ENCODE measurements at places on chromosomes 7 and 10.

DNA sequence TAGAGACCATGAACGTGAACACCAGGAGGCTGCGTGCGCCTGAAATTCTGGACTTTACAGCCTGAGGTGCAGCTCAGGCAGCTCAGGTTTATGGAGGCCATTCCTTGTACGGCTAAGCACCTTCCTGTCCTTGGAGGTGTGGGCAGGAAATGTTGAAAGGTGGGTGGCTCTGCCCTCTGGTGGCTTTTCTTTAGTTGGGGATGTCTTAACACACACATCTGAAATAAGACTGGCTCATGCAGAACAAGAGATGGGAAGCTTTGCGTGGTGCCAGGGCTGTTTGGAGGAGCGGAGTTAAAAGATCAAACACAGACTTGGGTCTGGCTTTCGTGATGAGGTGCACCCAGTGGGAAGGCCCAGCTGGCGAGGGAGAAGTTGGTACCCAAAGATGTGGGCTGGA, 64.1 kb downstream of the DOCK1 start:
- DNase-seq = no peak

DNA sequence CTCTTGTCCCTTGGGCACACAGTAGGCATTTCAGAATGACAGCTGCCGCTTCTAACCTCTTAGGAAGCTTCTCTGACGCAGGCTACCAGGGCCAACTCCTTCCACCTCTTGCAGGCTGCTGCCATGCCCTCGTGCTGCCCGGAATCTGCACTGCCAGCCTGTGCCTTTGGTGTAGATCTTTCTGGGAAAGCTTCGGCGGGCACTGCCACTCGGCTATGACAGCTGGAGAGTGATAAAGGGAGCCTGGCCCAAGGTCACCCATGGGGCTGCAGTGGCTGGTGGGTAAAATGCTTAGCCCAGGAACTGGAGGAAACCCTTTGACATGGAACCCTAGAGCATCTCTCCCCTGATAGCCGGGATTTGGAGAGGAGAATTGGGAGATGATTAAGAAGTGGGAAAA, 78.0 kb upstream of the C1QL3 start:
- no peak for DNase-seq

- DNase-seq = no peak
Measured at GRCh38 chr7:139099172-139099947, 10.2 kb downstream of the ZC3HAV1 start.

DNA sequence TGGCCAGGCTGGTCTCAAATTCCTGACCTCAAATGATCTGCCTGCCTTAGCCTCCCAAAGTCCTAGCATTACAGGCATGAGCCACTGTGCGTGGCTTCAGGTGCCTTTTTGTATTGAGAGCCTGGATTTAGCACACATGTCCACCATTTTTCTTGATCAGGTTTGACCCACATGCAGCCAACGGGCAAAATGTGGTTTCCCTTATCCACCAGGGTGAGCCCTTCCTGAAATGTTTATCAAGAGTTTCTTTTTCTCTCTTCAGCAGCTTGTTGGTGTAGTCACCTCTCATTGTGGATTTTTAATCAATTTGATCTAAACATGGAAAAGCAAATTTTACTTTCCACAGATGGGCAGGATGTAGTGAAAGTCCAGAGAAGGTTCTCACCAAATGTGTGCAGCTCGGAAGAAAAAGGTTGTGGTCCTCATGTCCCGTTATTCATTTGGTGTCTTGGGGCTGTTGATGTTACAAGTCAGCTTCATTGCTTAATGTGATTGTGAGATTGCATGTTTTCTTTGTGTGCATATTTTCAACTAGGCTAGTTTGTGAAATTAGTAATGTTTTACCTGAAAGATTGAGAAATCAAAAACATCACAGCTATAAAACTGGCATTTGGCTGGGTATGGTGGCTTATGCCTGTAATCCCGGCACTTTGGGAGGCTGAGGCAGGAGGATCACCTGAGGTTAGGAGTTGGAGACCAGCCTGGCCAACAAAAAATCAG, 28.9 kb downstream of the GUSB start:
- DNase-seq = no peak

DNA sequence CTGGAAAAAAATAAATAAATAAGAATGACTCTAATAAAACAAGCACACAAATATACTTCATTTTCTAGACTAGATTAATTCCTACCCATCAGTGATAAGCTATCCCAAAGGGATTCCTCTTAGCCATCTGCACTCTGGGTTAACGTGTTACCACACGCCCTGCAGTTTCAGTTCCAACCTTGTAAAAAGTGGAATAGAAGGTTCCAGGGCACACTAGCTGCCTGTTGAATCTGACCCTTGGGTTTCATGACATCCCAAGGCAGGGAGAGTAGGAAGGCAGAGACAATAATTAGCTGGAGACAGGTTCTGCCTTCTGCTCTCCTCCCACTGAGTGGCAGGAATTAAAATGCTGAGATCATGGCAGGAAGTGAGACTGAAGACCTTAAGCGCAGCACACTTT, 33.5 kb downstream of the SLC37A3 start:
- no peak for DNase-seq

- no peak for DNase-seq
Measured at GRCh38 chr7:36188266-36188665, 35.2 kb downstream of the EEPD1 start.

DNA sequence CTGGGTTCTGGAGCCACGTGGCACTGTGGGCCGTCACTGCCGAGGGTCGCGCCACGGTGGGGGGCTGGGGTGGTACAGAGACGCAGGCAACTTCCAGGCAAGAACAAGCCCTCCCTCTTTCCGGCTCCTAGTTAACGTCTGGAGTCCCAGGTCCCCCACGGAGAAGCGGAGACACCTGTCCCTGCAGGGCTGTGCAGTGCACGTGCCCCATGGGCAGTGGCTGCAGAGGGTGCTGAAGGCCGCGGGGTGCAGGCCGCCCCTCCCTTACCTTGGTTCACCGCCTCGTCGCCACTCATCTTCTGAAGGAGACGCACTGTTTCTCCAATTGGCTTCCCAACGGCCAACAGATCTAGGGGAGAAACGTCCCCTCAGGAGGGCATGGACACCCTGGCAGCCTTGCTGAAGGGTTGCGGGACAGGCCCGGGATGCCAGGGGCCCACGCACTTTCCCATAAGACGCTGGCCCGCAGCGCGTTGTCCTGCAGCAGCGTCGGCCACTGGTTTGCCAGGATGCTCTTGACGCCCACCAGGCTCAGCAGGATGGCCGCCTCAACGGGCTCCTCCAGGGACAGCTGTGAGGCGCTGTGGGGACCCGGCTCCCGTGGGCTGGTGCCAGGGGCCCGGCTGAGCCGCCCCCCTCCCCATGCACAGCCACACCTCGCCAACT, 24.3 kb upstream of the NKX6-2 start:
- no peak for DNase-seq

DNA sequence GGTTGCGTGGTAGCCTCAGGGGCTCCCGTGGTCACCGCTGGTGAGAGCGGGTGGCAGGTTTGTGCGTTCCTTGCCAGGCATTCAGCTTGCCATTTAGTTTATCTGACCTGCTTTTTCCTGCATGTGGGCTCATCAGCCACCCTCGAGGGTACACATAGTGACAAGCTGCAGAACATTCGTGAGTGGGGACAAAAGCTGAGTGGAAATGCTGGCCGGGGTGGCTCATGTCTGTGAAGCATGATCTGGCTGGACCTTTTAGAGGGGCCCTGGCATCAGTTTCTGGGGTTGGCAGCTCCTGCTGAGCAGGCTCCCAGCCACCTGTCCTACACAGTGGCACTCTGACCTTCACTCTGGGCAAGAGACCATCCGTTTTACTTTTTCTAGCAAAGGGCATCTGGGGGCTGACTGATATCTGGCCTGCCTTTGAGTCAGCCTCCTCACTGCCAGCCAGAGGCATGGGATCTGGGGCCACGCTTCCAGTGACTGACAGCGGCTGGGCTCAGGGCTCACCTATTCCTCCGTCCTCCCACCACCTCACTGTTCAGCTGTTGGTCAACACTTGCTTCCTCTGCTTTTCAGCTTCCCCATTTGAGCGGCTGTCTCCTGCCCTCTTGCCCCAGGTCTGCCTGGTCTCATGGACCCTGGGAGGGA, 75.0 kb downstream of the LANCL2 start:
- no peak for DNase-seq

DNA sequence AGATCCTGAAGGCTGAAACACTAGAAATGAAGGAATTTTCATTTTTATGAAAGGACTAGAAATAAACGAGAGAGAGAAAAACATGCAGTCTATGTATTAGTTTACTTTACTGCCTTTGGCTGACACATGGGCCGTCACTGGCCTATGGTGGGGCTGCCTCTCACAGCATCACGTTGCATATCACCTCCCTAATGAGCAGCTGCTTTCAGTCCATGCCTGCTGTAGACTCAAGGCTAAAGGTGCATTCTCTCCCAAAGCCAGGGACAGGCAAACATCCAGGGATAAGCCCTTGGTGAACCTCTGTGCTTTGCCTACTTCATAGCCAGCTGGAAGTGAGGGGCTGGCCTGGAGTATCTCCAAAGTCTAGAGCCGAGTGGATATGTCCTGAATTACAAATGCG, 359.4 kb downstream of the GPAM start:
- DNase-seq = no peak

DNA sequence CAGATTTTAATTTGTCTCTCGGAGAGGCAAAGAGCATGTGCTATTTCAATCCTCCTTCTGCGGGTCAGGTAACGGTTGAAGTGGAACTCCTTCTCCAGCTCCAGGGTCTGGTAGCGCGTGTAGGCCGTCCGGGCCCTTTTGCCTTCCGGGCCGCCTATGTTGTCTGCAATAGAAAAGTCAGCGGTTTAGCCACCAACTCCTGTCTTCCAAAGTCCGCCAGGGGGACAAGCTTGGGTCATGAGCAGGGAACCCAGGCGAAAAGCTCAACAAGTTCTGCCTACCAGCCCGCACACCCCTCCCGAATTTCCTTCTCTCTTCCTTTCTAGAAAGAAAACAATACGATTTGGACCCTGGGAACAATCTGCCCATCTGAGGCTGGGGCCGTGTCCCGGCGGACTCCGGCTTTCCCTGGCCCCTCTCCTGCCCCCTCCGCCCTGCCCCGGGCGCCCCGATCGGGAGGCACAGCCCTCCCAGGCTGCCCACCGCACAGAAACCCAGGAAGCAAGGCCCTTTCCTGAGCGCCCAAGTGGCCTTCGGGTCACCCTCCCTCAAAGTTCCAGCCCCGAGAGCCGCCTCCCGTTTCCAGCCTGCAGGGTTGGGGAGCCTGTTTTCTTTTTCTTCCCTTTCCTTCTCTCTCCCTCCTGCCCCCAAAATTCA, 1.4 kb downstream of the HOXA5 start:
- DNase-seq = no peak

DNA sequence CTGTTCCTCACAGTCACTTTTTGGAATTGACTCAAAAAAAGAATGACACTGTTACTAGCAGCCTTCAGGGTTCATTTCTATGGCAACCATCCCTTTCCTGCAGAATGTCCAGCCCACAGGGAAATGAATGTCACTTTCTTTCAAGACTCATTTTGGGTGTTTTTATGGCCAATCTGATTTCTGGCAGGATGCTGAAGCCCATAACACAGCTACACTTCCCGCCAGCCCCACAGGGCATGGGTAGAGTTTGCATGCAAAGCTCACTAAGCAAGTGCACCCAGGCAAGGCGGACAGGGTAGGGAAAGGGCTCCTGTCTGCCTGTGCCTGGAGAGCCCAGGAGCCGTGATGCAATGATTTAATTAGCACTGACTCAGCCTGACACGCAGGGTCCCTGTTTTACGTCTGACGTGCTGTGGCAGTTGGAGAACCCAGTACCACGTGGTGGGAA, 26.1 kb upstream of the GPAM start:
- DNase-seq = no peak

- DNase-seq = no peak
Measured at GRCh38 chr10:24953675-24954074, 1.3 kb upstream of the PRTFDC1 start.

DNA sequence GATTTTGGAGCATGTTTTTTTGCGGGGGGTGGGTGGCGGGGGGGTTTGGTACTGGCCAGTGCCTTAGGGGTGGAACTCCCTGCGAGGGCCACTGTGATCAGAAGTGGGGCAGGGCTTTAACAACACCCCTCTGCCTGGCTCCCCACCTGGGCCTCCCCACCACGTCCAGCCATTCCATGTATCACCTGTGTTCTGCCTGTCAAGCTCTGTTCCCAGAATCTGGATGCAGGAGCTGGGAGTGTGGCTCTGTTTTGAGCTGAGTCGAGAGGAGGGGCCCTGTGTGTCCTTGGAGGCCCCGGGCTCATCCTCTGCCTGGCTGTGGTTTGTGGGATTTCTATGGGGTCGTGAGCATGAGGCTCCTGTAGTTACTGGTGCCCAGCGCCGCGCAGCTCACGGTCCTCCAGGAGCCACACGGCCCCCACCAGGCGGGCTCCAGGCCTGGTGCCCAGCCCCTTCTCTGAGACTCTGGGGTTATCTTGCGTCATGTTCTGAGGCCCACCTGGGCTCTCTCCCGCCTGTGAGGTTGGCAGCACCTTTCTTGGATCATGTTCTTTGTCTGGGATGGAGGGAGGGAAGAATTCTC, 29.6 kb downstream of the PFKFB3 start:
- DNase-seq = no peak

DNA sequence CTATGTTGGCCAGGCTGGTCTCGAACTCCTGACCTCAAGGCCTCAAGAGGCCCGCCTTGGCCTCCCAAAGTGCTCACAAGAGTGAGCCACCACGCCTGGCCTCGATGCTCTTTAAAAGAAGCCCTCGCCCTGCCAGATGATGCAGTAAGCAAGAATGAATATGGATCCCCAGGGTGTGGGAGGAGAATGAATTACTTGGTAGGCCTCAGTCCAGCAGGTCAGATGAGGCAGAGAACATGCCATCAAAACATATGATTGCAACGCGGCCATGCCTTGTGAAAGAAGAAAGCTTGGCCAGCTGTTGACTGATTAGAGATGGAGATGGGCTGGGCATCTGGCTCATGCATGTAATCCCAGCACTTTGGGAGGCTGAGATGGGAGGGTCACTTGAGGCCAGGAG, 68.7 kb downstream of the CAMK1D start:
- DNase-seq = no peak

- DNase-seq = no peak
Measured at GRCh38 chr7:78099715-78100394, 301.3 kb downstream of the PHTF2 start.

DNA sequence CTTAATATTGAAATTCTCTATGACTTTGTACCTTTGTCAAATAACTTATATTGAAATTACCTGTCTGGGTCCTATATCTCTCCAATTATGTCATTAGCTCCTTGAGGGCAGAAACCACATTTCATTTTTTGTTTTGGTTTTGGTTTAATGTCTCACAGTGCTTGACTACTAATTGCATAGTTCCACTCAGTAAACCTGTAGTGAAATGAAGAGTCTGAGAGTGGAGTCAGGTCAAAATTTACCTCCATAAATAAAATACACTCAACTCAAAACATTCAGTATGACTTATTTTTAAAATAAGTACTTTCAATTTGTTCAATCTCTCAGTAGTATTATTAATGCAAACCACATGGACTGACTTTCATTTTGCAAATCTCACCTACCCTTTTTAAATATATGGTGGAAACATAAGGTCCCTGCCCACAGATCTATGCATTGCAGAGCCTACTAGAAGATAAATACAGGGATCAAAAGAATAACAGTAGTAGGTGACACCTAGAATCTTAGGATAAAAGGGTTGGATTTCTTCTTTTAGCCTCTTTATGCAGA, 32.5 kb downstream of the PDE1C start:
- no peak for DNase-seq

- no peak for DNase-seq
Measured at GRCh38 chr7:149767068-149767467, 6.3 kb downstream of the ZNF467 start.

GRCh38 chr10:18955061-18955460, 93.5 kb upstream of the MALRD1 start:
- DNase-seq = no peak

- no peak for DNase-seq
Measured at GRCh38 chr7:35334506-35334905, 80.6 kb upstream of the TBX20 start.

GRCh38 chr7:43071604-43072003, 40.8 kb upstream of the HECW1 start:
- no peak for DNase-seq

Measured in cerebellar nuclear complex (tissue), 1 donor.